ENCODE measurements at places on chromosomes 16 and 17.

- no peak for DNase-seq
Measured at GRCh38 chr17:74831444-74832146, 28.1 kb downstream of the GRIN2C start.

DNA sequence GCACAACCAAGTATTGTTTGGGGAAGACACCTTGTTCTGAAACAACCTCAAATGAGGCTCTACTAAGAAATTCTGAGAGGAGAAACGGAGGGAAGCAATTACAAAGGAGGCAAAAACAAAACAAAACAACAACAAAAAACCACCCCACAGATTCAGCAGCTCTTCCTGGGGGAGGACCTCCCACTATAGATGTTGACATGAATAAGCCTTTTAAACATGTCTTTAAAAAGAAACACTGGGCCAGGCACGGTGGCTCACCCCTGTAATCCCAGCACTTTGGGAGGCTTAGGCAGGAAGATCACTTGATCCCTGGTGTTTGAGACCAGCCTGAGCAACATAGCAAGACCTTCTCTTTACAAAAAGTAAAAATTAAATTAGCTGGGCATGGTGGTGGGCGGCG lies 22.6 kb upstream of the JPH3 start:
- DNase-seq: no peak

- DNase-seq: no peak
Measured at GRCh38 chr17:7191069-7191468, 11.9 kb upstream of the ASGR1 start.

DNA sequence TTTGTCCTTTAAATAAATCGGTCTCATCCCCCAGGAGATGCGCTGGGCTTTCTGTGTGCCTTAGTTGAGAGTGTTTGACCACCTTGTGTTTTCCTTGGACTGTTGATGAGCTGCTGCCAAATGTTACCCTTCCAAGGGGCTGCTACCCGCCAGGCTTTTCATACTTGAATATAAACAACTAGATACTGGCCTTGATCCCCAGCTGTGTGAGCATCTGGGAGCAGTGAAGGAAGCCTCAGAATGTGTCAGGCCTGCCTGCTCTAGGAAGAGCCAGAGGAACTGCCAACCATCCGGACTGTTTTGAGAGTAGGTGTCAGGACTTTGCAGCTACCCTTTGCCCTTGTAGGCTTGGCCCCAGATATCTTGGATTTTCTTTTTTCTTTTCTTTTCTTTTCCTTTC lies 57.8 kb downstream of the LDHD start:
- DNase-seq: no peak

DNA sequence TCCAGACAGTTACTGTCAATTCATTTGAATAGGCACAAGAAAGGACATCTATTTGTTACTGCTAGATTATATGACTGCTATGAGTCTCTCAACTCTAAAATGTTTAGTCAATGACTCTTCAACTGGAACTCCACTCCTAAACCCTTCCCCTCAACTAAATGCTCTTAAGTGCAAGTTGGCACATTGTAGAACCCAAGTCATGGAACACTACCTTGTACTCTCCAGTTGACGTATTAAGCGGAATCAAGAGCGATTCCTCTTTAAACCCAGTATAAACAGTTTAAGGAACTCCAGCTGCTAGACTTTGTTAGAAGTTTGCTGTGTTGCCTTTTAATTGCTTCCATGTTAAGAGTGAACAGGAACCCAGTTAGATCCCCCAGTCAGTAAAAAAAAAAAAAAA lies 44.6 kb downstream of the STH start:
- DNase-seq: no peak

DNA sequence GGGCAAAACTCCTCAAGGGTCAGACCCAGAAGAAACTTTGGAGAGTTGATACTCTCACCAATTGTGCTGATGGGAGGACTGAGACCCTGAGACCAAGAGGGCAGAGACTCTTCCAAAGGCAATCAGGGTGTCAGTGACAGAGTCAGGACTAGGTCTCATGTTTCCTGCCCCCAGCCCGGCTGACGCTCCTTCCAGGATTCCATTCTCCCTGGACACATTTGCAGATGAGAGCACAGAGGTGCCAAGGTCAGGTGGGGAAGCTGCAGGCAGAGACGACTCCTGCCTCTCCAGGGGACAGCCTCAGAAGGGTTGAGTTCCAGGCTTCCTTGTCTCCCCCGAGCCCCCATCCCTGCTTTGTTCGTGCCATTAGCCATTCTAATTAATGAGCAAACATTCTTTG lies 174.1 kb downstream of the WSCD1 start:
- no peak for DNase-seq

GRCh38 chr16:88088161-88088581 lies 136.9 kb downstream of the BANP start:
- no peak for DNase-seq

DNA sequence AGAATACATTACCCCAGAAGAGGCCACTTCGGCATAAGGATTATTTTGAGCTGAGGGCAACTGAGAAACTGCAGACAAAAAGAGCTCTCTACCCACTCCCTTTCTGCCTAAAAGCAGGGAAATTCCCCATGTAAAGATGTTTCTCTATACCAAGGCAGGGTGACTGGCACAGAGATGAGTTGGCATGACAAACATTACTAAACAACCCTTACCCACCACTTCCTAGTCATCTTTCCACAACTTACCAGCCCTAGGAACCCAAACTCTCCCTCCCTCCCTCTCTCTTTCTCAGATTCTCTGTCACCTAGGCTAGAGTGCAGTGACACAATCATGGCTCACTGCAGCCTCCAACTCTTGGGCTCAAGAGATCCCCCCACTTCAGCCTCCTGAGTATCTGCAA lies 68.6 kb downstream of the EMP2 start:
- DNase-seq: no peak

DNA sequence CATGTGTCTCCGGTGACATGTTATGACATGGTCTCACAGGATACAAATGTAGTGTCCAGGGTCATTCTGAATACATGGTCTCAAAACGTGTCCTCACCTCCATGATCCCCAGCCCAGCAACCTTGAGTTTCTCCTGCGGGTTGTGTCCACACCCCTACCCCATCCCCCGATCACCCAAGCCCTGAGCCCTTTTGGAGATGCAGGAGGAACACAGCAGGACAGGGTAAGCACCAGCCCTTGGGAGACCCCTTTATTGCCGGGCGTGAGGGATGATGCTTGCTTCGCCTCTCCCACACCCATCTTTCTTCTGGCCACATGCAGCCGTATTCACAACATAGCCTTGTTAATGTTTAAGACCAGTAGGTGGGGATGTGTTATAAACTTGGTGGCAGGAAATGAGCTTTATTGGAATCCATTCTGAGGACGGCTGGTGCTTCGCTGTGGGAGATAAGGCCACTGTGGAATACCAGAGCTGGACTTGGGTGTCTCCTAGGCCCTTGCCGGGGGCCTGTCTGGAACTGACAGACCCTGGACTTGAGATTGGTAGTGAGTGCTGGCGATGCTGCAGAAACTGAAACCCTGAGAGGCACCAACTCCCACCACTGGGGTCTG lies 5.5 kb downstream of the TMEM132E start:
- no peak for DNase-seq

- no peak for DNase-seq
Measured at GRCh38 chr17:1312261-1312870, 32.9 kb downstream of the TRARG1 start.

- no peak for DNase-seq
Measured at GRCh38 chr17:47106130-47106529, 83.0 kb downstream of the CDC27 start.

- no peak for DNase-seq
Measured at GRCh38 chr17:51245535-51245934, 14.3 kb downstream of the MBTD1 start.

GRCh38 chr17:8867361-8867981 lies at the start of gene PIK3R6:
PIK3R6 (minus strand) TSS chr17:8867674; CDS start chr17:8849794, 17,880 bp downstream.
- no peak for DNase-seq

GRCh38 chr17:77124192-77124889 lies 16.4 kb upstream of the SEC14L1 start:
- no peak for DNase-seq

DNA sequence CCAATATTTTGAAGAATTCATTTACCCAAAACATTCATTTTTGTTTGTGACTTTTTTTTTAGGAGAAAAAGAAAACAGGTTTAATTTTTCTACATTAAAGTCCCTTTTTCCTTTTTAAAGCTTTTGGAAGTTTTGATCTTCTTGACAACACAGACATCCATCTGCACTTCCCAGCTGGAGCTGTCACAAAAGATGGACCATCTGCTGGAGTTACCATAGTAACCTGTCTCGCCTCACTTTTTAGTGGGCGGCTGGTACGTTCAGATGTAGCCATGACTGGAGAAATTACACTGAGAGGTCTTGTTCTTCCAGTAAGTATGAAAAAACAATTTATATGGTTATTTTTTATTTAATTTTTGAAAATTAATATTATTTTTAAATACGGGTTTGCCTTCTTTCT lies 37.2 kb downstream of the SIAH1 start:
- DNase-seq: no peak

- DNase-seq: no peak
Measured at GRCh38 chr16:30622455-30623032, 12.4 kb upstream of the ZNF689 start.

DNA sequence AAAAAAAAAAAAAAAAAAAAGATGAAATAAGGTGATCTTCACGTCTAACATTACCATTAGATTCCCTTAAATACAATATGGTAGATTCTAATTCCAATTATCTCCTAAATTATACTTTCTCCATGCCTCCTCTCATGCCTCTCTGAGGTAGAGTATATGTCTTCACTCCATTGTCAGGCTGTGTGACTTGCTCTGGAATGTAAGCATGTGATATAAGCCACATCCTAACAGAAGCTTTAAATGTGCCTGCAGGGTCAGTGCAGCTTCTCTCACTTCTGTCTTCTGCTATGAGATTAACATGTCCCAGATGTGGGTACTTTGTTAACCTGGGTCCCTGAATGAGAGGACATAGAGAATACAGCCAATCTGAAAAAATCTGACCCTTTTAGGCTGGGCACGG lies 32.6 kb downstream of the MED13 start:
- DNase-seq: no peak

DNA sequence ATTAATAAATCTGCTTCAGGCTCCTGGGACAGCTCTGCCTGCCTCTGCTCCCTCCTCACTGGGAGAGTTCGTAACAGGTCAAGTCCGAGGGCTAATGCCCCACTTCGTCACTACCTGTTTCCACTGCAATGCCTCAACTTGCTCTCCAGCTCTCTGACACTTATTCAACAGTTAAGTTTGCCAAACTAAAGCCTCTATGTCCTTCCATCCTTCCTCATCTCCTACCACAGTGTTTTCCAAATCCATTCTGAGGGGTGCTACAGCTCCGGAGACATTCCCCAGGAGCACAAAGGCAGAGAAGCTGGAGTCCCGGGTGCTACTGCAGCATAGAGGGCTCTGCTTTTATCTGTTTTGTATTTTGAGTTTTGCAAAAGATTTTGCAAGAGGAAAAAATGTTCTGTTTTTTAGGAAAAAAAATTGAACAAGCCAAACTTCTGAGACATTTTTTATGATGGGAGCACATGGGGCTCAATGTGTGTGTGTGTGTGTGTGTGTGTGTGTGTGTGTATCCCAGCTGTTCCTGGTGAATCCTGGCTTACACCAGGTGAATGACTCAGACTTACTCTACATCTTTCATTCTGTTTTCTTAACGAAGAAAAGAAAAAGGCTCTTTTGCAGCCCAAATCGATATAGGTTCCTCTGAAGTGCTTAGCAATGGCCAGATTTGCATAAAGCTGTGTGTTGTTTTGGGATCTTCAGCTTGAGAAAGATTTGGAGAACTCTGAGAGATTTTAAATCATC lies 46.1 kb upstream of the MYOCD start:
- DNase-seq: no peak

- DNase-seq: no peak
Measured at GRCh38 chr16:55204069-55204468, 119.9 kb upstream of the IRX6 start.

DNA sequence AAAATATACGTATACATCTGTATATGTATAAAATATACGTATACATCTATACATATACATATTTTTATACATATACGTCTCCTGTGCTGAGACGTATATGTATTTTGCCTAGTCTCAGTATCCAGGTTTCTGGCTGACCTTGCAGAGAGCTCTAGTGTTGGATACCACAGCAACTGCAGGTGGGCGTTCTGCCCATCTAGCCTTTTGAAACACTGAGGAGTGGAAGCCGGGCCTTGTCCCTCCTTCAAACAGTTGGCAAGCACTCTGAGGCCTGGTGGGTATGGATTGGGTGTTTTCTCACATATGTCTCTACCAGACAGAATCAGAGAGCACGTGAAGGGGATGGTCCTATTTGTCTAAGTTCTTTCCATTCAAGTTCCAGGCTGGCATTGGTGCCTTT lies 39.4 kb upstream of the MRC2 start:
- DNase-seq: no peak

DNA sequence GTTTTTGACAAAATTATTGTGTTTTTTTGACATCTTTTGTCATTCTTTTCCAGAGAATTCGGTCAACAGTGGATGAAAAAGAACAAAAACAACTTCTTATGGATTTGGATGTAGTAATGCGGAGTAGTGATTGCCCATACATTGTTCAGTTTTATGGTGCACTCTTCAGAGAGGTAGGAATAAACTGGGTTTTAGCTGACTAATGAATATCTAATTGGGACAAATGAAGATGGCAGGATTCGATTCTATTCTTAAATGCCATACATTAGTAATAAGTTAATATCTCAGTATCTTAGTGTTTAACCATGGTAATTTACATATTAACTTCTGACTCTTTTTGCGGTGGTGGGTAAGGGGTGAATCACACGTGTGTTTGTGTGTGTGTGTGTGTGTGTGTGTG lies 74.8 kb downstream of the MAP2K4 start:
- no peak for DNase-seq

- DNase-seq: no peak
Measured at GRCh38 chr16:85333744-85334640, 221.7 kb upstream of the CIBAR2 start.

- DNase-seq: no peak
Measured at GRCh38 chr17:5536866-5537650, 47.3 kb downstream of the NLRP1 start.

DNA sequence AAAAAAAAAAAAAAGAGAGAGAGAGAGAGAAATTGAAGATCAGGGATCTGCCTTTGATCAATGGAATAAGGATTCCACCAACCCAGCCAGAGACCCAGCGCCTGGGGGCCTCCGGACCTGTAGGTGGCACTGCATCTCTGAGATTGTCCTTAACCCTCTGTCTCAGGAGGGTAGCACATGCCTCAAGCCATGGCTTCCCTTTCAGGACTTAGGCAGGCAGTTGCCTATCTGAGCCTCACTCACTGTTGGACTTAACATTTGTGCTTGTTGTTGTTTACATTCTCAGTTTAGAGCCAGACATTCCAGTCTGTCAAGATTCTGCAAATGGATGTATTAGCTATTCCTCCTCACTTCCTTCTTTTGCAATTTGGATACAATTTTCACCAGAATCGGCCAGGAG lies 5.1 kb upstream of the SCNN1B start:
- no peak for DNase-seq

Data from stimulated activated CD8-positive, alpha-beta memory T cell treated with anti-CD3 and anti-CD28 coated beads, Interleukin-12 subunit alpha, Interleukin-12 subunit beta, amount 100 ng/mL, for 4 hours (primary cell).